ENCODE measurements at places on chromosomes 6 and 20.

GRCh38 chr6:45433533-45434380 is 56.0 kb upstream of the SUPT3H start:
- DNase-seq = no peak

- DNase-seq = no peak
These were observed 395.7 kb downstream of the PRKN start for GRCh38 chr6:162331911-162332310.

- DNase-seq = no peak
These were observed 38.2 kb downstream of the CAP2 start for GRCh38 chr6:17431581-17431980.

DNA sequence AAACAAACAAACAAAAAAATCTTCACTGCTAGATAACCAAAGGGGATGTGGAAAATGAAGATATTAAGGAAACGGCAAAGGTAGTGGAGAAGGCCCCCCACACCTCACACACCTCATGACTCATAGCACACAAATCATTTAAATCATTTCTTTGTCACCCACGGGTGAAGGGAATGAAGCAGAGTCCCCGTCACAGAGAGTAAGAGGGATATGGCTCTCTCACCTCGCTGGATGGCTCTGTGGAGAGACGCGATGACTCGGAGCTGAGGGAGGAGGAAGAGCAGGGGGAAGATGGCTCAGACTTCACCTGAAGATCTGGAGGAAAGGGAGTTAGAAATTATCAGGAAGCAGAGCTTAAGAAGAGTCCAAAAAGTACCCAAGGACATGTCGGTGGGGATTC is 1.2 kb downstream of the ATF6B start:
- DNase-seq = no peak

DNA sequence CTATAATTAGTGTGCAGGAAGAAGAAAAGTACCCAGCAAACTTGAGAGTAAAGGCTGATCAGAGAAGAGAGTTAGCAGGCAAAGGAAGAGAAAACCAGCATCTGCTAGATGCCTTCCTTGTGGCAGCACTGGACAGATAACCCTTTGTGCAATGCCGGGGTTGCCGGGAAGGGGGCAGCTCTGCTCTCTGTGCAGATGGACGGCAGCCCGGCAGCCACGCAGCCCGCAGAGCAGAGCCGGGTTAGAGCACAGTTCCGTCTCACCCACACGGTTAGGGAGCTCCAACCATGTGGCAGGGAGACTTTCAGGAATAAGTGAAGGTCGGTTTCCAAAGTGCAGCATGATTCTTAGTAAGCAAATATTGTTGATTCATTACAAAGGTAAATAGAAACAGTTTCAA is 80.0 kb upstream of the RPS6KA2 start:
- DNase-seq = peak; percentile 4

- DNase-seq = no peak
These were observed 40.3 kb upstream of the FOXC1 start for GRCh38 chr6:1569377-1569776.

- DNase-seq = no peak
These were observed 523 bp downstream of the MRPS10 start for GRCh38 chr6:42217157-42217518.

DNA sequence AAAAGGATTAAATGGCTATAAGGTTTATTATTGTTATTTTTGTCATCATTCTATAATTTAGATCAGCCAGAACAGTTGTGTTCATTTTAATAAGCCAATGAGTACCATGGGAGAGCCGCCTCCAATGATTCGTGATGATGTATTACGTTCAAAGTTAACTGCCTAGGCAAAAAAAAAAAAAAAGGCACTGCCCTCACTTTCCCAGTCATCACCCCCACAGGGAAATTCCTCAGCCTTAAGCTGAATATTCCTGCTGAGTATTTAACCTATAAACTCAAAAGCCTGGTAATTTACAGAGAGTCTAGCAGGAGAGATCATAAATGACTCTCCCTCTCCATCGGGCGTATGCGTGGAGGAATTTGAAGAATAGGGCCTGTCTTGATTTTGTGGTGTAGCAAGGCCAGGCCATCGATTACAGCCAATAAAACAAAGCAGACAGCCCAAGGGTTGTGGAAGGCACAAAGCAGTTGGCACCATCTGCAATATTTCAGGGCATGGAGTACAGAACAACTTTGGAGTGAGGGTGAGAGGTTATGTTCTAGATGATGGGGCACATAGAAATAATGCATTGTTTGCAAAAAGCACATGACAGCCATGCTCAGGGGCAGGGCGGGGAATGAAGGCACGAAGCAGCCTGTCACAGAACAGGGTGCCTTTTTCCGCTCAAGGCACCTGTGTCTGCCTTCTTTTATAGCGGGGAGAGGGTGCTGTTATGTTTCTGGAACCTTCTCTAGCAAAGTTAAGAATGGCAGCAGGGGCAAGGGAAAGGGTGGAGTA is 138.2 kb upstream of the DTNBP1 start:
- DNase-seq = no peak

GRCh38 chr6:117559299-117559698 is 43.0 kb downstream of the GOPC start:
- no peak for DNase-seq

DNA sequence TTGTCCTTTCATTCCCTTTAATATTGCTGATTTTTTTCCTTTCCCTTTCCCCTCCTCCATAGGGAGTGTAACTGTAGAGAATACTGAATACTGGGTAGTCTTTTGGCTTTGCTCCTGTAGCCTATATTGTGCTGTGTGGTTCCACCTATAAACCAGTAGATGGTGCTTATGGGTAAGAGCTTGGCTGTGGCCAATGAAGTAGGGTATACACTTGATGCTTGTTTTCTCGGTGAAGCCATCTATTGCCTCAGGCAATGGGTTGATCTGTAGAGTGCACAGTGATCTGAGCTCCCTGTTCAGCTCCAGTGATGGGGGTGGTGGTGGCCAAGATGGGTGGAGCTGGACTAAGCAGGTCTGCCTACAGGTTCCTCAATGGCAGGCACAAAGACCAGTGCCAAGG is 203.3 kb upstream of the IMPG1 start:
- no peak for DNase-seq

DNA sequence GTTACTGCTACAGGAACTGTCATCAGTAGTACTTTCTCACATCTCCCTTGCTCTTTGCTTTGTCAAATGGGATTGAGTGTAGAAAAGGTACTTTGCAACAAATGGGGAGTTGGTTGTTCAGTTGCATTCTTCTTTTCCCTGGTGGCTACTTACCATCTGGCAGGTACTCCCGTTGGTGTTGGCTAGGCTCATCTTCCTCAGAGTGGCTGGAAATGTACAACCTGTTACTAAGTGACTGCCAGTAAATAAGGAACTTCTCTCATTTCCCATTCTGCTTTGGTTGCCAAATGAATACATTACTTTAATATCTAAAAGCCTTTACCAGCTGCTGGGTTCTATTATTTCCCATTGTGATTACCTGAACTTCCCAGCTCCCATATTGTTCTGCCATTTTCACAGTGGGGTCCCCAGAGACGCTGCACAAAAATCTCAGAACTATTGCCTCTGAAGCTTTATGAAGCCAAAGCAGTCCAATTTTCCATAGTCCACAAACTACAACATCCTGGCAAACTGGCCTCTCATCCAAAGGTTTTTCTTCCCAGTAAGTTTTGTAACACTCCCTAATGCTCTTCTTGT is 229.7 kb upstream of the HTR1E start:
- no peak for DNase-seq

DNA sequence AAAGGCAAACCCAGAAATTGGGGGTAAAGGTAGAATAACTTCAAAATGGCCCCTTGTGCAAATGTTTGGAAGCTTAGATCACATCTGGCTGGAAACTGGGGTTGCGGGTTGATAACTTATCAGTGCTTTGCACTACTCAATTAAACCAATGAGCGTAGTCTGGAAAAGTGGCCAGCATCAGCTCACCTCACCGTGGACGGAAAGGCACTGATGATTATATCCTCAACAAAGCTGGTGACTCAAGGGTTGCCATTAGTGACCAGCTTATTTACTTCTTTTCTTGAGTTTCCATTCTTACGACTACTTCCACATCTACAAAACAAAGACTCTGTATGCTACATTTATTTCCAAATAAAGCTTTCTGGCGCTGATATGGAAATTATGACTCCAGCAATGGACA is 198.5 kb upstream of the HEY2 start:
- no peak for DNase-seq

DNA sequence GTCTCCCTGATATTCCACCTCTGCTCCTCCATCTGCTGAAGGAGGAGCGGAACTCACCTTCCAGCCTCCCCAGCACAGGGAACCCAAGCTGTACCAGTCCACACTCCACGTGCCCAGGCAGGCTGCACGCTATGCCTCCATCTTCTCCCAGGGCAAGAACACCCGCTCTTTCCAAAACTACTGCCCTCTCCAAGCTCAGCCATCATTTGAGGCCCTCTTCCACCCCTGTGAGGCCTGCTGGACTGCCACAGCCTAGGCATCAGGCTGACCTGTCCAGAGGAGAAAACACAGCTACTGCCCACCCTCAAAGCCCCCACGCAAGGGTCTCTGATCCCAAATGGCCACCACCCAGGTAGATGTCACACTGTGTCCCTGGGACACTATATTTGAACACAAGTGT is 99.9 kb downstream of the PRND start:
- DNase-seq = no peak

- no peak for DNase-seq
These were observed 120.7 kb upstream of the FOXQ1 start for GRCh38 chr6:1191141-1191630.

DNA sequence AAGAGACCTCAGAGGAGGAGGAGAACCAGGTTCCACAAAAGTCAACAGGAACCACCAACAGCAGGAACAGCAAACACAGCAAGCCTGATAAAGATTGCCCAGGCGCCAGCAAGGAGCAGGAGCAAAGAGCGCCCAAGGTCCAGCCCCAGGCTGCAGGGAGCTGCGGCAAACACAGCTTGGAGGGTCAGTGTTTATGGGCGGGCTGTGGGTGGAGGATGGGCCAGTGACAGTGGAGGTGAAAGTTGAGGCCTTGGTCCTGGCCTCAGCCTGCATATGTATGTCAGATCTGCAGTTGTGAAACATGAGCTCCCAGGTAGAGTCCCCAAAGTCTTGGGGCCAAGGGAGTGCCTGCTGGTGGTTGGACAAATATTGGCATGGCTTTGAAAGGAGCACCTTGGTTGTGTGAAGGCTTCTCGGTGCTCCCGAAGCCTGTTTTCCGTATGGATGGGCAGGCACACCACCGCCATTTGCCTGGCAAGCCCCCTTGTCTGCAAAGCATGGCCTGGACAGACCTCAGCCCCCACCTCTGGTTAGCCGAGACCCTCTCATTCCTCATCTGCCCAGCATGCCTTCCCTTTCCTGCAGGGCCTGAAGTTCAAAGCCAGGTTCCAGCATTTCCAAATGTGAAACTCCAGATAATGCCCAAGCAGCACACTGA is 2.0 kb upstream of the CAPN11 start:
- no peak for DNase-seq

GRCh38 chr20:46021361-46022359 is 7.4 kb upstream of the SLC12A5 start:
- peak; percentile 14 for DNase-seq

DNA sequence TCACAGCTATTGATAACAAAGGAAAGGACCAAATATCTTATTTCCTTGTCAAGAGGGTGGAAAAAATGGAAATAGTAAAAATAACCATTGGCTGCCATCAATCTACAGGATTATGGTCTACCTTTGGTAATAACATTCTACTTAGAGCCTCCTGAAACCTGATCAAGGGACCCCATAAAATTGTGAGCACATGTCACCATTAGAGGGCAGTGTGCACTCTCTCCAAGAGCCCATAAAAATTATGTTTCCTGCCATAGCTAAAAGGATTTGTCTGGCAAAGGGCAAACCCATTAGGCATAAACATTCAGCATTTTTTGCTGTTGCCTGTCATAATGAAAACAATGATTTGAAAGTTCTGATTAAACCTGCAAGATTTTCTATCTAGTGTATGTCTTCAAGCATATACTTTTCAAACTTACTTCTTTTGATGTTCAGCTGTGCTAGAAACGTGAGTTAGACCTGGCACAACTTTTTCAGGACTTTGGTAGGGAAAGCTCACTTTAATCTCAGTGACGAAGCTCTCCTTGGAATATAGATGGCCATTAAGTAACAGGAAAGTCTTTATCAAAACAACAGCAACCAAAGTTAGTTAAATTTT is 120.7 kb upstream of the ZFP64 start:
- peak; percentile 32 for DNase-seq

DNA sequence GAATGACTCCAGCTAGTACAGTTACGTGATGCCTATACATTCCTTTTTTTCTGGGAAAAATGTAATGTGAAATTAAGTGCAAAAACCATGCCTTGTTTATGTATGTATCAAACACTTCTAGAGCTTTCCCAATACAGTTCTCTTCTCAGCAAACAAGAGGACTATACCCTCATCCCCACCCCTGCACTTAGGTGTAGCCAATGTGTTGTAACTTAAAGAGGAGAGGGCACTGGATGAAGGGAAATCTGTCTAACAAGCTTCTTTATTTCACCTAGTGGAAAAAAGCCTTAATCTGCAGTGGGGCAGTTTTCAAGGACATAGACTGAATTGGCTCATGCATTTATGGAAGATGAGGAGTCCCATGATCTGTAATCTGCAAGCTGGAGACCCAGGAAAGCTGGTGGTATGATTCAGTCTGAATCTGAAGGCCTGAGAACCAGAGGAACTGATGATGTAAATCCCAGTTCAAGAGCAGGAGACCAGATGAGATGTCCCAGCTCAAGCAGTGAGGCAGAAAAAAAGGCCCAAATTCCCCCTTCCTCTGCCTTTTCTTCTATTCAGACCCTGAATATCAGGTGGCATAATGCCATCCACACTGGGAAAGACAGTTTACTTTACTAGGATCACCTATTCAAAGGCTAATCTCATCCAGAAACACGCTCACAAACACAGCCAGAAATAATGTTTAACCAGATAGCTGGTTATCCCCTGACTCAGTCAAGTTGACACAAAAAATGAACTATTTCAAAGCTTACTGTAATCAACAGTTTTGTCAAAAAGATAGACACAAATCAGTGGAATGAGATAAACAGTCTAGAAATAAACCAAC is 25.8 kb upstream of the SLC17A3 start:
- DNase-seq = no peak

- DNase-seq = no peak
These were observed 32.7 kb downstream of the WDR27 start for GRCh38 chr6:169669147-169669546.

DNA sequence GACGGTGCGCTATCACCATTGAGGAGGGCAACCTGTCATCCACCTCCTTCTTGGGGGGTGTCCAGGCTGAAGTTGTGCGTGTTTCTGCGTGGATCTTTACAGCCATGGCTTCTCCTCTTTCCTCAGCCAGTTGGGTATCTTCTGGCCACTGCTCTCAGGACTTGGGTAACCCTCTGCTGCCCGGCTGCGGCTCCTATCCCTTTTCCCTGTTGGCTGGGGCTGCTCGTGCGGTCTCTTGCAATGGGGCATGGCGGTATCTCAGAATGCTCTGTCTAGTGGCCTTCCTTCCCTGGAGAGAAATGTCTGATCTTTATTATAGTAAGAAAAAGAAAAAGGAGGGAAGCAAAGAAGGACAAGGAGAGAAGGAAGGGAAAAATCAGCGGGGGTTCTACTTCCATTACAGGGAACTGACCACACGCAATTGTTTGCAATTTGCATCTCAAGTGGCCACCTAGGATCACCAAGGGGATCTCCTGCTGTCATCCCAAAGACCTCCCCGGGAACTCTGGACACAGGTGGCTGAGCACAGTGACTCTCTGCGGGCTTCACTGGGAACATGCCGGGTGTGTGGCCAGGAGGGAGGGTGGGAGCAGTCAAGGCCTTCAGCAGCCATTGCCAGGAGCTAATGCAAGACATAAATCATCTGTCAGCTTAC is 60.8 kb downstream of the NPEPL1 start:
- DNase-seq = no peak
